ENCODE measurements at places on chromosomes 12 and 14.

GRCh38 chr12:60257063-60257462 is 661.2 kb downstream of the SLC16A7 start:
- DNase-seq: no peak

- DNase-seq: no peak
These were observed 208.9 kb downstream of the RGS6 start for GRCh38 chr14:72141084-72141483.

- DNase-seq: no peak
These were observed 10.7 kb upstream of the C12orf75 start for GRCh38 chr12:105319691-105320209.

- DNase-seq: no peak
These were observed 64.8 kb upstream of the HIF1A start for GRCh38 chr14:61630399-61631044.

DNA sequence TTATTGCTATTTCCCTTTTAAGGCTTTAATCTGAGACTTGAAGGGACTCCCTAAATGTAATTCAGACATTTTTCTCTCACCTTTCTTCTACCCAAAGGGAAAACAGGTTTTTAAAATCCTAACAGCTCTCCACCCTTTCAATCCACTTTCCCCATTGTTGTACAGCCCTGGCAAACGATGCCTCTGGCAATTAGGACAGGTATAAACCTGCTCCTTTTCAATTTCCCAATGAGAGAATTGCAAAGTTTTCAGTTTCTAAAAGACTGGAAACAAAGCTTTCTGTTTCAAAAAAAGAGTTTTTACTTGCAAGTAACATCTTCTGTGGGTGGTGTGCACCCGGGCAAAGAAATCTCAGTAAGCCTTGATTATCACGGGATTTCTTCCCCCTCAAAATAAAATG is 131.2 kb downstream of the HMGA2 start:
- no peak for DNase-seq

Data from T-helper 1 cell (primary cell).